CD4-positive, alpha-beta T cell treated with Interleukin-2 at 100 ng/mL for 4 hours (primary cell): ENCODE measurements at places on chromosomes 3 and 15.

GRCh38 chr3:150635076-150635475 is 32.0 kb downstream of the SELENOT start:
- DNase-seq, result no peak

GRCh38 chr3:105152987-105153386 is 213.7 kb upstream of the ALCAM start:
- DNase-seq, result no peak

DNA sequence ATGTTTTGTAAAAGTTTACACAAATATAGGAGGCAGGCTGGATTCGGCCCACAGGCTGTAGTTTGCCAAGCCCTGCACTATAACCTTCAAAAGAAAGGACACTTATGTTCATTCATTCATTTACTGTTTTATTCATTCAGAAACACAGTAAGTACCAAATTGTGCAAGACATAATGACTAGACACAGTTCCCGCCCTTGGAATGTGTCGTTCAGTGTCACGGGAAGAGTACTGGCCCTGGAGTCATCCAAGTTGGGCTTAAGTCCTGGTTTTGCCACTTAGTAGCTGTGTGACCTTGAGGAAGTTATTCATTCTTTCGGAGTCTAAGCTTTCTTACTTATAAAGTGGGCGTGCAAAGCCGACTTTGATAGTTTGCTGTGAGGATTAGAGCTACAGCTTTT is 22.0 kb downstream of the COLQ start:
- no peak for DNase-seq

DNA sequence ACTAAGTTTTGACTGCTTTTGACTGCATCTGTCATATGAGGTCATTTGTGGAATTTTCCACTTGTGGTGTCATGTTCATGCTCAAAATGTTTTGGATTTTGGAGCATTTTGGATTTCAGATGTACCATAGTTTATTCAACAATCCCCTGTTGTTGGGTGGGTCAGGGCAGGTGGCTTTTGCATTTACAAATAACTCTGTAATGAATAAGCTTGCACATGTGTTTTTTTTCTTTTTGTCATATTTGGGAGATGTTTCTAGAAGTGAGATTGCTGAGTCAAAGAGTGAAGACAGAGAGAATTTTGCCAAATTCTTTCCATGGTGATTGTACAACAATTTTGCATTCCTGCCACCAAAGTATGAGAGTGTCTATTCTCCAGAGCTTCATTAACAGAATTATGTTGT is 62.4 kb upstream of the ADPGK start:
- DNase-seq, result no peak

DNA sequence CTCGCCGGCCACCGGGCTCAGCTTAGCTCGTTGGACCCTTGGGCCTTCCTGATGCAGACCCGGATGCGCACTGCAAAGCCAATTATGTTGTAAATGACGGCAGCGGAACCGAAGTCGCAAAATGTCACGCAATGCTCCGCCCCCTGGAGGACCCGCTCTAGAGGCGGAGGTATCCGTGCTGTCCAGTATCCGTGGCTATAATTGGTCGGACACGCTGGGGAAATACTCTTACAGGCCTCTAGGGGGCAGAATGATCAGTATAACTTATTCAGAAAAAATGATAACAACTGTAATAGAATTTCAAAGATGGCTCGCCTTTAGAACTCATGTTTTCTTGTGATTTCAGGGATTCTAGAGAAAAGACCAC is at the start of gene PRR23B:
TSS of gene PRR23B (minus strand) at position 59 of the 367 bp plus-strand sequence. CDS start 265 bp downstream, outside the sequence.
- DNase-seq, result no peak

- no peak for DNase-seq
Measured at GRCh38 chr15:58588096-58588495, 156.3 kb downstream of the LIPC start.
